Dorsolateral prefrontal cortex (tissue), 122 donors: ENCODE measurements at places on chromosomes 7 and 10. TPM values are rescaled to one million over a fixed set of nuclear protein-coding genes. Genes with fewer than 3 reads are reported as not detected.
A peak's percentile ranks its signal among the peaks of the same experiment; 100 is the strongest.

GALNT17 gene
- total RNA-seq = 108 TPM

GRCh38 chr10:78332657-78333056 is 299.0 kb downstream of the RPS24 start:
- DNase-seq = no peak

UBE3C gene
- 65.1 TPM for total RNA-seq

GRCh38 chr10:92692697-92693533 is 3.2 kb downstream of the HHEX start:
- DNase-seq = no peak

SFRP5 gene
- total RNA-seq = 1.3 TPM

- DNase-seq = peak; percentile 55
Measured at GRCh38 chr10:110007161-110007700, 553 bp upstream of the ADD3 start.

INPP5F gene
- total RNA-seq = 177 TPM

GRCh38 chr10:104391150-104391968 is 37.7 kb downstream of the CFAP58 start:
- DNase-seq = no peak

GRCh38 chr7:133778472-133778871 is 348.7 kb upstream of the LRGUK start:
- DNase-seq = no peak

ENTPD1 gene
- 14.5 TPM for total RNA-seq

GRCh38 chr10:127922206-127922605 is 15.3 kb downstream of the PTPRE start:
- DNase-seq = no peak

GRCh38 chr10:62613424-62613823 is 191.1 kb upstream of the ADO start:
- DNase-seq = no peak

GRCh38 chr10:23047201-23048050 is 48.0 kb upstream of the MSRB2 start:
- DNase-seq = no peak

GRCh38 chr7:70681469-70682350 is 450.2 kb upstream of the GALNT17 start:
- no peak for DNase-seq

GRCh38 chr10:112229901-112230300 is 46.3 kb upstream of the GPAM start:
- no peak for DNase-seq

GRCh38 chr7:11843113-11843765 is 11.2 kb upstream of the THSD7A start:
- no peak for DNase-seq

DNA sequence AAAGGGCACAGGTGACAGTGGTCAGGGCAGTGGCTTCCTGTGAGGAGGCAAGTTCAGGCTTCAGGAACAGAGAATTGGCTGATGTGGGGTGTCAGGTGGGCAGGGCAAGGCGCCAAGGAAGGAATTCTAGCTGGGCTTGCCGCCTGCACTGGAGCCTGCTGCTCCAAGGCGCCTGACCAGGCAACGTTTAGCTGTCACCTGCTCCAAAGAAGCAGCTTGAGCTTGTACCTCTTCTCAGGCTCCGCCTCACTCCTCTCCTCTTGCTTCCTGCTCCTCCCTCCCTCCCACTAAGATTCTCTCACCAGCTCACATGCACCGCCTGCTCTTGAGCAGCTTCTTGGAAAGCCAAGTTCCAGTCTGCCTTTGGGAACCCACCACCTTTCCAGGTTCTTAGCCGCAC is 187.4 kb upstream of the GRB10 start:
- DNase-seq = no peak

PNLIP gene
- not detected for total RNA-seq

DNA sequence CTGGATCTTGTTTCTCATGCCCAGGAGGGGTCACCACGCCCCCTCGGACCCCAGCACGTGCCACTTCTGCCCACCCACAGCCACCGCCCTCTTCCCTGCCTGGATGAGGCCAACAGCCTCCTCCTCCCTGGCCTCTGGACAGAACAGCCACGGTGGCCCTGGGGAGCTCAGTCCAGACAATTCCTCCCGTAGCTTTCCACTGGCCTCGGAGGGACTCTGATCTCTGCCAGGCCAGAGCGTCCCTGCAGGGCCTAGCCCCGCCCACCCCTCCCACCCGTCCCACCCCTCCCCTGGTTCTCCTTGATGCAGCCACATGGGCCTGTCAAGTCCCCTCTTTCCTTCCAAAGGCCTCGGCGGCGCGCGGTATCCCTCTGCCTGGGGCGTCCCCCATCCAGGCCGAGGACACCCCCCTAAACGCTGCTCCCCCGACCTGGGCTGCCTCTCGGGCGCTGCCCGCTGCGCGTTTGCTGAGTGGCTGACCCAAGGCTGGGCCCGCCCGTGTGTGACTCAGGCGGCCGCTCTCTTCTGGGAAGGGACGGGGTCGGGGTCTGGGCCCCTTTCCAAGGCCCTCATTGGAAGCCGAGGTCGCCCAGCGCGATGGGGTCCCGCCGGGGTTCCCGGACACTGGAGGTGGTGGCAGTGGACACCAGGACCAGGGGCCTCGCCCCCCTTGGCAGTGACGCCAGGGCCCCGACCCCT is 557 bp downstream of the TMEM120A start:
- DNase-seq = no peak

GRCh38 chr7:92061154-92061553 is 73.1 kb downstream of the CYP51A1 start:
- no peak for DNase-seq

PIP gene
- not detected for total RNA-seq

DNA sequence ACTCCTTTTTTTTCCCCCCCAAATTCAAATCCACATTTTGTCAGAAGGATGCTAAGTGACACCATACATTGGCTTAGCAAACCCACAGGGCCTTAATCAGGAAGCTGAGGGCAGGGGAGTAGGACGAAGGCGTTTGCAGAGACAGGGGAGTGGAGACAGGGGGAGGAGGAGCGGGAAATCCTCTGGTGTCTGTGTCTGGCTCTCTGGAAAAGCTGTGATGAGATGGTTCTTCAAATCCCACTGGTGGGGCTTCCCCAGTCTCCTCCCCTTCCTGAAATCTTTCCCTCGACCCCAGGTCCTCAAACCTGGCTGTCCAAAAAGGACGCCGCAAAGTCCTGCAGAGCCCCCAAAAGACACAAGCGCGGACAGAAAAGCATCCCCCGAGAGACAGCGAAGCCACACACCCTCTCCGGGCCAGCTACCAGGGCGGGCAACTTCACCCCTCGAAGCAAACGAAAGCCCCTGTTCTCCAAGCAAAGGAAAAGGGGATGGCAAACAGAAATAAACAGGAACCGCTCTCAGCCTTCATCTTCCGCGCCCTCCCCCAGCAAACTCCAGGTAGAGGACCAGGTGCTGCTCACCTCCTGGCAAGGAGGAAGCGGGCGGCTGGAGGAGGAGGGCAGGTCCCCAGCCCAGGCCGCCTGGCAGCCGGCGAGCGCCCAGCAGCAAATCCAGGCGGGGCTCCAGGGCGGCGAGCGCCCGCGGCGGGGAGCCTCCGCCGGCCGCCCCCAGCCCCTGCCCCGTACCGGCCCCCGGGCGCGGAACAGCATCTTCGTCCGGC is 520 bp downstream of the ELAPOR2 start:
- DNase-seq = peak; percentile 29

- no peak for DNase-seq
Measured at GRCh38 chr7:2152646-2153045, 80.1 kb downstream of the MAD1L1 start.

NEUROG3 gene
- total RNA-seq = not detected

DNA sequence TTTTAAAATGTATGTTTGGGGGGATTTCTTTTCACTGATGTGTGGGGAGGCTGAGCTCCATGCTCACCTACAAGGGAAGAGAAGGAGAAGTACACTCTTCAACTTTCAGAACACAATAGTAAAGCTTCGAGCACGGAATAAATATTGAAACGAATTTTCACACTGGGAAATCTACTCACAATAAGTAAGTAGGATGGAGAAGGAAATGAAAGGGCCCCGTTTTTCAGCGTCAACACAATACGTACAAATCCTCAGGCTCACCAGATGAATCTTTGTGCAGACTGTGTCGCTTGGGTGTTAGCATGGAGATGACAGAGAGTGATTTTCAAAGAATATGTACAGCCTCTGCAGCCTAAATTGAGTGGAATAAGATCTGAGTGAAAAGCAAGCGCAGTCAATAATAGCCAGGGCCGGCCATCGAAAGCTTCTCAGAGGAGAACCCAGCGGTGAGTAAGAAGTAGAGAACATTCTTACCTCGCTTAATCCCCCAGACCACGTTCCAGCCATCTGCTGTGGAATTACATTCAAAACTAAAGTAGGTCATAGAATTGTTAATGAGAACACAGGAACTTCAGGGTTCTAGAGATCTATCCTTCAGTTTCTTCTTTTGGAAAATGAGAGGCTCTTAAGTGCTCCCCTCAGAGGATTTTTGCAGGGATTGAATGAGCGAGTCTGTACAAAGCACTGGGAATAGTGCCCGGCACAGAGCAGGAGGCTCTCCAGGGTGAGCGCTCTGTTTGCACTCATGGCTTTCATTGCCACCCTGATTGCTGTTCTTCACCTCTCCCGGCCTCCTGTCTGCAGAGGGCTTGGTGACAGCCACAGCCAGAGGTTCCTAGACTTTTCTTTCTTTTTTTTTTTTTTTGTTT is 292.8 kb downstream of the SFMBT2 start:
- peak; percentile 47 for DNase-seq

LIPK gene
- total RNA-seq = not detected

GRCh38 chr10:114967071-114967470 is 29.1 kb downstream of the TRUB1 start:
- DNase-seq = no peak

GRCh38 chr7:63014792-63015191 is 983.9 kb upstream of the ZNF722 start:
- DNase-seq = no peak

DNA sequence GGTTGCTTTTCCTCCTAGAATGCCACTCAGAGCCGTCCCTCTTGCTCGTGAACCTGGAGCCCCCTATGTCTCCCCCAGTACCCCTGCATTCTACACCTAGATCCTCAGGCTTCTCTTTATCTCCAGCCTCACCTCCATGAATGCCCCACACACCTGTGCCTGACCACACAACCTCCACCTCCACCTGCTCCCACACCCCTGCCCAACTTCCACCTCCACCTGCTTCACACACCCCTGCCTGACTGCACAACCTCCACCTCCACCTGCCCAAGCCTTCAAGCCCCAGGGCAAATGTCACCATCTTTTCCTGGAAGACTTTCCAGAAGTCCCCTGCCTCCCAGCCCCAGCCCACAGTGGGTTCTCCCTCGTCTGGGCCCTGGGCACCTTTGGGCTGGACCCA is 6.9 kb upstream of the LFNG start:
- DNase-seq = no peak

DNA sequence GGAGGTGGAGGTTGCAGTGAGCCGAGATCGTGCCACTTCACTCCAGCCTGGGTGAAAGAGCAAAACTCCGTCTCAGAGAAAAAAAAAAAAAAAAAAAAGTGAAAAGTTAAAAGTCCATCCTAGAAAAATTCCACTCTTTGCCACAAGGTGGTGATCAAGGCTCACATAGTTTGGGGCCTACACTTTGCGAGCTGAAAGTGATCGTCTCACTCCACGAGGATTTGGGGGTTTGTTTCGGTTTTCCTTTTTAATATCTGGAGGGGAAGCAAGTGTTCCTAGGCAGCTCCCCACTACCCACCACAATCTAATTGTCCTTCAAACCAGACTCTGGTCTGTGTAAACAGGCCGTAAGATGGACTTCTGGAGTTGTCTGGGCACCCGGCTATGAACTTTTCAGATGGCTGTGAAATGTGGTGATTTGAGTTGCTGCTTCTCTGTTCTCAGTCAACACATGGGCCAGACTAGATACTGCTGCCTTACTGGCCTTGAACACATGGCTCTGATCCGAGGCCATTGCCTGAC is 27.1 kb downstream of the PRLHR start:
- no peak for DNase-seq

DNA sequence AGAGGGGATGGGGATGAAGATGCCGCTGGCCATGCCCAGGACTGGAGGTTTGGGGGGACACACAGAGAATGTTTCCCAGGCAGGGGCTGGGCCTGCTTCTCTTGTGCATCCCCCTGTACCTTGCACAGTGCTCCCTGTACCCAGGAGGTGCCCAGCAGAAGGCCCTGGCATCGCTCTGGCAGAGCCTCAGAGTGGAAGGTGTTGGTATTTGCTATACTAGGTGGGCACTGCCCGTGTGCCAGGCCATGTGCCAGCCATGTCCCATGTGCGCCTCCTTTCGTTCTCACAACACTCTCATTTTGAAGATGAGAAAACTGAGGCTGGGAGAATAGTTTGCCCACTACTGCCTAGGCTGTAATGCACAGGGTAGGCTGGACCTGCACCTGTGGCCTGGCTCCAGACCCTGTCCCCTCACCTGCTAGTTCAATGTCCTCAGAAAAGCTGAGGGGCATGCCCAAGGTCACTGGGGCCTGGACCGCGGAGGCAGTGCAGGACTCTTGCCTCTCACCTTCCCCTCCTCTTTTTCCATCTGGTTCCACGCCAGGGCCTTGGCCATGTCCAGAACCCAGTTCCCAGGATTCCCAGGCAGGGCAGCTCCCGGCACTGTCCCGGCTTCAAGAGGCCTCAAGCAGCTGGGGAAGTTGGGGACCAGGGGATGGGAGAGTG is 64.7 kb downstream of the GOLGA7B start:
- no peak for DNase-seq

TAS2R3 gene
- total RNA-seq = 10.2 TPM

IPMK gene
- 6.6 TPM for total RNA-seq

DNA sequence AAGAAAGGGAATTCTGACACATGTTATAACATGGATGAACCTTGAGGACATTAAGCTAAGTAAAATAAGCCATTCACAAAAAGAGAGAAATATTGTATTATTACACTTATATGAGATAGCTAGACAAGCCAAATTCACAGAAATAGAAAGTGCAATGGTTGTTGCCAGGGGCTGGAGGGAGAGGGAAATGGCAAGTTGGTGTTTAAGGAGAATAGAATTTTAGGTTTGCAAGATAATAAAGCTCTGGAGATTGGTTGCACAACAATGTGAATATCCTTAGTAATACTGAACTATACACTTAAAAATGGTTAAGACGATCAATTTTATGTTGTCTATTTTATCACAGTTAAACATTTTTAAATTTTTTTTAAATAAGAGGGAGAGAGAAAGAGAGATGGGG is 25.0 kb upstream of the ADD3 start:
- no peak for DNase-seq

GRCh38 chr7:1915956-1916600 is 246.0 kb downstream of the ELFN1 start:
- DNase-seq = no peak

GRCh38 chr10:118473305-118473960 is 122.0 kb downstream of the PRLHR start:
- DNase-seq = no peak

- DNase-seq = no peak
Measured at GRCh38 chr7:90877201-90877600, 281.1 kb downstream of the CDK14 start.

WEE2 gene
- 0.14 TPM for total RNA-seq

DNA sequence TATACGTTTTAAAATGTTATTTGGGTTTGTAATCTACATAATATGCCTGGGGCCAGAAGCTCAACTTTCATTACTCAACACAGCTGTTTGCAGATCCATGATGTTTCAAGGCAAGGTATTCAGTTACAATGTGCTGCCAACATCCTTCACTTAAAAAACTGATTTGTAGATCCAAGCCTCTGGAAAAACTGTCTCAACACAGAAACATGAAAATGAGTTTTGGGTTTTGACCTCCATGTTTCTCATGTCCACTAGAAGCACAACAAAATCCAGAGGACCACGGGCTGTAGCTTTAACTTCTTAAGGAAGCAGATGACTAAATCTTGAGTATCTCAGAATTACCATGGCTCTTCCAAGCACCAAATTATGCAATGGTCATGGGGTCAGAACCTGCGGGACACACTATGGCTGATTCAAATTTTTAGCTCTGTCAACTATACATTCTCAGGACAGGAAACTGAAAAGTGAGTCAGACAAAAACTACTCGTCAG is 247.1 kb upstream of the GRB10 start:
- no peak for DNase-seq
